ENCODE measurements at places on chromosomes 16 and 17.
A peak's percentile ranks its signal among the peaks of the same experiment; 100 is the strongest.

DNA sequence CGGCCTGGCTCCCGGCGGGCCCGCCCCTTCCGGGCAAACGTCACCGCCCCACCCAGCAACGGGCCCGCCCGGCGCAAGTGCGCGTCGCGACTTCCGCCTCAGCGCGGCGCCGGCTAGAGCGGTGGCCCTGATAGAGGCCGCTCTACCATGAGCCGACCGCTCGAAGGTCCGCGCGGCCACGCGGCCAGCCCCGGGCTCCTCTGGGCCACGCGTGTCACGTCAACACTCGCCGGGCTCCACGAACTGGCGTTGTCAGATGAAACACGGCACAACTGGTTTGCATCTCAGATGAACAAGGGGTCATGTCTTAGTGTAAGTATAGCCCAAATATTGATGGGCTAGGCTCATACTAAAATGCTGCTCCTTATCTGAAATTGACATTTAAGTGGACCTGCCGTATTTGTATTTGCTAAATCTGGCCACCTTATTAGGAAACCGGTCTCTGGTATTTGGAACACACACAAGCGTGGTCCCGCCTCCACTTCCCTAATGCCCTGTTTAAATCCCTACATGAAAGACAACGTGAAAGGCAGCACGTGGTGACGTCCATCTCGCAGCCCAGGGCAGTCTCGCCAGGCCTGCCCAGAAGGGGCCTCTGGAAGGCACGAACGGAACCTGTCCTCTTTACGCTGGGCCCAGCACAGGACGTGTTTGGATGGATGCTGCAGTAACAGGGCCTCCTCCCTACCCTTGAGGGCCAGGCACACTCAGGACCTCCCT lies at the start of gene ZNF598:
ZNF598 (minus strand) TSS at position 31 of the 720 bp plus-strand sequence.
- peak; percentile 79 for DNase-seq

DNA sequence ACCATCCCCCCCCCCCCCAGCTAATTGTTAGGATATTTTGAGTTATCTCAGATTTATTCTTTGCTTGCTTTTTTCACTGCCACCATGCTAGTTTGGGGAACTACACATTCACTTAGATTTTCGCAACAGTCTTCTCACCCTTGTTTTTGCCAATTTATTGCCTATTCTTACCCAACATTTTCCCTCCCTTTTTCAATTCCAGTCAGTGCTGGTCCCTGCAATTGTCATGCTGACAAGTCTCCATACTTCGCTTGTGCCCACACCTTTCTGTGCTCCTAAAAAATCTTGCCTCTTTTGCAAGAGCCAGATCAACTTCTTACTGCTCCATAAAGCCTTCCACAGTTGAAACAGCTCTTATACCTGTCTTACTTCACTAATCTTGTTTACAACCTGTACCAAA lies 16.3 kb downstream of the TNRC6A start:
- no peak for DNase-seq

DNA sequence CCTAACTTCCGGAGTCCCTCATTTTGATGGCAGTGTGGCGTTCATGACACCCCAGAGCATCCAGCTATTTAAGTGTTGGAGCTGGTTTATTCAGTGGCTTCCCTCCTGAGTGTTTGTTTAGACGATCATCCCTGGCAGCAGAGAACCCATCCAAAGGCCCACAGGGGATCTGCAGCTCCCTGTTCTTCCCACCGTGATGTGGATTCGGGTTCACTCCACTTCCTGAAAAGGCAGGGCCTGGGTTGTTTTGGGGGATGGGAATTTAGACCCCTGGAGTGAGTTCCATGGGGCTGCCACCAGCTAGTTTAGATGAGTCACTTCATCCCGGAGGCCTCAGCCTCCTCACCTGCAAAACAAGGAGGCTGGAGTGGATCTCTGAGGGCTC lies 2.3 kb downstream of the KSR1 start:
- DNase-seq: no peak

DNA sequence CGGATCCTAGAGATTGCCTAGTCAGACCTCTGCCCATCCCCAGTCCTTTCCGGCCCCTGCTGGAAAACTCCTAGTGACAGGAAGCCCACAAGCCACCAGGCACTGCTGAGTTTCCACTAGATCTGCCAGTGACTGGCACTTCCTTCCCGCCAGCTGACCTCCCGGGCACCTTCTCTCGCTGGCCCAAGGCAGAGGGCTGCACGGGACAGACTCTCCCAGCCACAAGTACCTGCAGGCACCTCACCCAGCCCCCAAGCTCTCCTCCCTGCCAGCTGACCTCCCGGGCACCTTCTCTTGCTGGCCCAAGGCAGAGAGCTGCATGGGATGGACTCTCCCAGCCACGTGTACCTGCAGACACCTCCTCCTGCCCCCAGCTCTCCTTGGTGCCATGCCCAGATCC lies 66.3 kb upstream of the DOC2B start:
- no peak for DNase-seq

- DNase-seq: no peak
Observed at GRCh38 chr17:1916963-1917715, 87.3 kb downstream of the RPA1 start.

Measured in HT1080 (cell line).